HEK293T (cell line): ENCODE measurements at places on chromosomes 7 and 10.

GRCh38 chr10:83724471-83725241 lies 414.7 kb upstream of the GHITM start:
- DNase-seq = no peak

GRCh38 chr10:18202680-18203460 lies 62.6 kb downstream of the CACNB2 start:
- no peak for DNase-seq

DNA sequence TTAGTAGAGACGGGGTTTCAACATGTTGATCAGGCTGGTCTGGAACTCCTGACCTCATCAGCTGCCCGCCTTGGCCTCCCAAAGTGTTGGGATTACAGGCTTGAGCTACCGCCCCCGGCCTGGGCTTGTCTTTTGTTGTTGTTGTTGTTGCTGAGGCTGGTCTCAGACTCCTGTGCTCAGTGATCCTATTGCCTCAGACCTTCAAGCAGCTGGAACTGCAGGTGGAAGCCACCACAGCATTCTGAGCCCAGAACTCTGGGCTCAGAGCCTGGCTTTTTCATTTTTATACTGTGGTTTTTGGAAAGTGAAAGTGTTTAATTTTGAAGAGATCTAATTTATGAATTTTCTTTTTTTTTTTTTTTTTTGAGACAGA lies 16.2 kb upstream of the DNAJB6 start:
- no peak for DNase-seq

DNA sequence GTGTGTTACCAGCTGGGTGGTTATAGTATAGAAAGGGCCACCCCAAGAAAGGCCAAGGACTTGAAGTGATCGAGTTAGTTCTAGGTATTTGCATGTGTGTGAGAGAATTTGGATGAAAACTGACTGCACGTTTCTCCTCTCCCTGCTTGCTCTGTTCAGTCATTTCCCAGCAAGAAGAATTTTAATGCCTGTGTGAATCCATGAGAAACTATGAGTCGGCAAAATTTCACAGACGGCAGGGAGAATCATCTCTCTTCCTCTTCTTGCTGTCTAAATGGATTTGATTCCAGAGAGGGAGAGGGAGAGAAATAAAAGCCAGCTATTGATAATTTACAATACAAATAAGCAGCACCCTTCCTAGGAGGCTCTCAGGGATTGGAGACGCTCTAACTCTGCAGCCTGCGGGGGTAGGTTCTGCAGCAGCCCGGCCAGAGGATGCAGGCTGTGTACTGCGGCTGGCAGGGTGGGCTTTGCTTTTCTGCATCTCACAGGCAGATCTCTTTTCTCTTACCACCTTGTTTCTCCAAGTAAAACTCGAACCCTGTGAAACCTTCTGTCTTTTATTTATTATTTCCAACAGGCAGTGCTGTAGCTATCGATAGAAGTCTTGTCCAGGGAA lies 183.6 kb downstream of the TCF7L2 start:
- no peak for DNase-seq

- DNase-seq = no peak
These were observed 128.1 kb upstream of the UNC5B start for GRCh38 chr10:71084061-71084817.

DNA sequence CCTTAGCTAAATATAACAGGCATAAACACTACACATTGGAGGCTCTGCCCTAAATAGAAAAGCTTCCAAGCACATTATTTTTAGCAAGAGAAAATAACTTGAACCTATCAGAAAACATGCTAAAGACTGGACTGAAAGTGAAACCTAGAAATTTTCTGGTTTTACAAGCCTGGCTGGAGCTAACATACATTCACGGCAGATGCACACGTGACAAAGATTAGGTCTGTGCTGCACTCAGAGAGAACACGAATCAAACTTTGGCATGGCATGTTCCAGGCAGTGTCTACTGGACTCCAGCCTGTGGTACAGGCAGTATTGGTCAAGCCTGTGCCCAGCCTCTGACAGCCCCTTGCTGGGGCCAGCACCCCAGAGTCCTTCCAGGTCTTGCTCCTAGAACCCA lies 94.1 kb upstream of the PCBD1 start:
- no peak for DNase-seq

DNA sequence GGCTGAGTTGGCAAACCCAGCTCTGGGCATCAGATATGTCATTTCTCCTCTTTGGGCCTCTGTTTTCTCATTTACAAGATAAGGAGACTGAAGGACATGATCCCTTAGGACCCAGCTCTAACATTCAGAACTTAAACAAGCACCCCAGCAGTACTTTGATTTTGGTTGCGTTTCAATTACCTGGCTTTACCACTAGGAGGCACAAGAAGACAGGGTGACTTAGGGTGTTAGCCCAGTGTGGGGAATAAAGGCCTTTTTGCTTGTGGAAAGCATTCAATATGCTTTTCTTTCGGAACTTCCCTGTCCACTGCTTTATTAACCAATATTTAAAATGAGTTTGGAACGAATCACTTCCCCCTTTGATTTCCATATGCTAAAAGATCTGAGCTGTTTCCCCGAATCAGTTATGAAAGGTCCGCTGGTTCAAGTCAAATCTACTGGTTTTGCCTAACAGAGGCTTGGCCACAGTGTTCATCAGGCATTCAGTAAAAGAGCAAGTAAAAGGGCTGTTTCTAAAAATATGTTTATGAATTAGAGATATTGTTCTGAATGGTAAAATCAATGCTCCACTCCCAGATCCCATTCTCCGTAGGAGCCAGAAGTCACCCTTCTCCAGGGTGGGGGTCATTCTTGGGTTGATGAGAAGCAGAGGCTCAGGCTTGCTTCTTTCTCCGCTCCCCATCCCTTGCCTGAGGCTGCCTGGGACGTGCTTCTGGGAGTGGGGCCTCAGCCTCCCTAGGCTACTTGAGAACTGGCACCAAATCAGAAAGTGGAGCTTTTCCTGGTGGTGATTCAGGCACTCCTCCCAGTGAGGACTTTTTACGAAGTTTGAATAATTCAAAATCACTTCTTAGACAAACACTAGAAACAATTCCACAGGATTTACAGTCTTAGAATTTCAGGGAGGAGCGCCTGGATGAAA lies 105.5 kb downstream of the MYOF start:
- peak; percentile 85 for DNase-seq

GRCh38 chr7:104883248-104883717 lies 130.7 kb upstream of the KMT2E start:
- DNase-seq = no peak

GRCh38 chr10:93225938-93226337 lies 152.2 kb downstream of the CYP26A1 start:
- no peak for DNase-seq

DNA sequence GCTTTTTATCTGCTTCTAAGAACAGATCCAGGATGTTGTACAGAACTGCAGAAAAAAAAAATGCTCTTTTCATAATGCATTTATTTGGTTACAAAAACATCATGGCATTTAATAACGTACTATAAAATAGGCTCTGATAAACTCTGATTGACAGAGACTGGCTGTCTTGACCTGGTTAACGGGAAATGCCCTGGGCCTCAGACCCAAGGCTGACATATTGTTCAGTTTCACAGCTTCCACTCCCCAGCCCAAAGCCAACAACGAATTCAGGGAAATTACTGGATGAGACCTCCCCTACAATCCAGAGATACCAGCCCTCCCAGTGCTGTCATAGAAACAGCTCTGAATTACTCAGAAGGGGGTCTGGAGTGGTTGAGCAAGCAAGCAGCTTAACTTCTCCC lies 260.1 kb downstream of the CREB5 start:
- DNase-seq = no peak

- DNase-seq = peak; percentile 10
These were observed 60.0 kb upstream of the PRPS1L1 start for GRCh38 chr7:18087687-18088078.

- DNase-seq = peak; percentile 3
These were observed 2.1 kb downstream of the ADIRF start for GRCh38 chr10:86970162-86970981.
